ENCODE measurements at places on chromosomes 2 and 18.

DNA sequence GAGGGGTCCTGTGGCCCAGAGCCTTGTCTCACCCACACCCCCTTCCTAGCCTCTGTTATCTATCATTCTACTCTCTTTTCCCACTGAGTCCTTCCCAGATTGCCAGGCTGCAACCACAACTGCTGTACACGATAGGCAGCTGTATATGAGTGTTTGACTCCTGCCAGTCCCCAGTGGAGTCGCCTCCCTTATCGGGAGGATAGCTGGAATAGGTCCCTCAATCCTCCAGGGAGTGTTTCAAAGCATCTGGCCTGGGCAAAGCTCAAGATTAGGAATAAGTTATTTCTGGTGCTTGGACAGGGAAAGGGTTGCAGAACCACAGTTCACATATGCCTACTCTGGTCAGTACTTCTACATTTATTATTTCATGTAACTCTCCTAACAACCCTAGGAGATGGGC lies 4.8 kb downstream of the MSGN1 start:
- H3K4me3 ChIP-seq = no peak overlapping the region
- H3K36me3 ChIP-seq = no peaks in the 10 kb centered on the region
- no peak for DNase-seq
- H3K4me1 ChIP-seq = peaks cover 3% of the 10 kb centered on the region
- H3K27ac ChIP-seq = no peak overlapping the region

GRCh38 chr18:62368100-62368499 lies 43.0 kb downstream of the TNFRSF11A start:
- no peaks in the 10 kb centered on the region for H3K27me3 ChIP-seq
- no peaks in the 10 kb centered on the region for H3K36me3 ChIP-seq
- H3K4me3 ChIP-seq = no peak overlapping the region
- peaks cover 16% of the 10 kb centered on the region for H3K4me1 ChIP-seq
- no peak overlapping the region for H3K27ac ChIP-seq

DNA sequence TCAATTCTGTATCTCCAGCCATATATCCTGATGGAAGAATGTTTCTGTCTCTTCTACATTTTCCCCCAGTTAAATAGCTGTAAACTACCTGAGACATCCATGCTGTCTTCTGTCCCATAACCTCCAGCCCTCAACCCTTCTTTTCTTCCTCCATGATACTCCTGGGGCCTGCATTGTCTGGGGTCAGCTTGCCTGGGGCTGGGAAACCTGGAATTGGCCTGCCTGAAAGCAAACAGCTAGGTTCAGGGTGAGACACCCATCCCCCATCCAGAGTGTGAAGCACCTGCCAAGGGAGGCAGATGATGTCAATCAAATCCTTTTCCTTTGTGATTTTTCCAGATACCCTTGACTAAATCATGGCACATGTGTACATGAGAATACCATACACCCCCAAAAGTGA lies 313.7 kb upstream of the MGAT5 start:
- no peak for DNase-seq
- H3K4me3 ChIP-seq = no peak overlapping the region
- H3K36me3 ChIP-seq = no peaks in the 10 kb centered on the region
- no peaks in the 10 kb centered on the region for H3K4me1 ChIP-seq
- no peak overlapping the region for H3K27ac ChIP-seq

GRCh38 chr2:1930376-1930775 lies 186.1 kb upstream of the PXDN start:
- H3K36me3 ChIP-seq = no peaks in the 10 kb centered on the region
- H3K27me3 ChIP-seq = no peaks in the 10 kb centered on the region
- no peak overlapping the region for H3K27ac ChIP-seq
- no peaks in the 10 kb centered on the region for H3K4me1 ChIP-seq
- no peak for DNase-seq

- peaks cover 27% of the 10 kb centered on the region for H3K4me1 ChIP-seq
- no peak overlapping the region for H3K27ac ChIP-seq
- peak; percentile 22 for DNase-seq
- no peak overlapping the region for H3K4me3 ChIP-seq
Observed at GRCh38 chr2:230254152-230254881, 28.8 kb downstream of the SP140 start.

DNA sequence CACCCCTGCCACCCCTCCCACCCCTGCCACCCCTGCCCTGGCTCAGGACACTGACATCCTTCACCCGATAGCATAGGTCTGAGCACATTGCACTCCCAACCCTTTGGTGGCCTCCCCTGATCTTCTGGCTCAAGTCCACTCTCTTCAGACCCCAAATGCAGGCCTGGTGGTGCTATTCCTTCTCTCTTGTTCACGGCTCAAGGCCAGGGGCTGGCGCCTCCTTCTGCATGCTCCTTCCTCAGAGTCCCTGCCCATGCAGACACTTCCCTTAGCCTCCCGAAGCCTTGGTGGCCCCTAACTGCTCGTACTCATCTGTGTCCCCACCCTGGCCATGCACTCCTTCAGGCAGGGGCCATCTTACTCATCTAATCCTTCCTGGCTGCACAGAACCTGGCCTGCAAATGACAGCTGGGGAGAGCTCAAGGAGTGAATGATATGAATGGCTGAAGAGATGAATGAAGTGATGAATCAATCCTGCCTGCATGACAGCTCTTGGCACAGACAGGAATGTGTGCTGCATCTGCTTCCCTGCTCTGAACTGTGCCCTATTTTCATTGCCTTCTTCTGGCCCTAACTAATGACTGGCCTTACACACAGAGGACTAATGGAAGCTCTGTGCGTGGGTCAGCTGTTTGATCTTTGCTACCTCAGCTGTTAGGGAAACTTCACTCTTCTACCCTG lies 290.8 kb downstream of the DYSF start:
- no peaks in the 10 kb centered on the region for H3K36me3 ChIP-seq
- no peak overlapping the region for H3K27ac ChIP-seq
- peaks cover 4% of the 10 kb centered on the region for H3K27me3 ChIP-seq
- H3K4me1 ChIP-seq = peaks cover 3% of the 10 kb centered on the region

DNA sequence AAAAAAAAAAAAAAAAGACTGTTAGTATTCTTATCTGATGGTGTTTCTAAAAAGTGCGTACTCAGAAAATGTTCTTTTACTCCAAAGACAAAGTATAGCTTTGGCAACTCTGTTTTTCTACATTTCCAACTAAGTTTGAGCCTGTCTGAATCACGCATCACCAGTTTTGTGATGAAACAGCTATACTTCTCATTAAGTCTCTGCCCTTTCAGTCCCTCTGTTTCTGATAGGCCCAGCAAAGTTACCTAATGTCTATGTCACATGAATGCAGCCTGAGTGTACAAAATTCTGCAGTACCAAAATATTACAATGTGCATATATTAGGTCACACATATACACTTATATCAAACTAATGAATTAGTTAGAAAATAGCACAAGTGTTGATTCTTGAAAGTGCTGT lies 22.4 kb downstream of the TWSG1 start:
- H3K27ac ChIP-seq = no peak overlapping the region
- H3K4me3 ChIP-seq = no peak overlapping the region
- peaks cover 4% of the 10 kb centered on the region for H3K36me3 ChIP-seq
- peaks cover 9% of the 10 kb centered on the region for H3K4me1 ChIP-seq
- no peaks in the 10 kb centered on the region for H3K27me3 ChIP-seq

DNA sequence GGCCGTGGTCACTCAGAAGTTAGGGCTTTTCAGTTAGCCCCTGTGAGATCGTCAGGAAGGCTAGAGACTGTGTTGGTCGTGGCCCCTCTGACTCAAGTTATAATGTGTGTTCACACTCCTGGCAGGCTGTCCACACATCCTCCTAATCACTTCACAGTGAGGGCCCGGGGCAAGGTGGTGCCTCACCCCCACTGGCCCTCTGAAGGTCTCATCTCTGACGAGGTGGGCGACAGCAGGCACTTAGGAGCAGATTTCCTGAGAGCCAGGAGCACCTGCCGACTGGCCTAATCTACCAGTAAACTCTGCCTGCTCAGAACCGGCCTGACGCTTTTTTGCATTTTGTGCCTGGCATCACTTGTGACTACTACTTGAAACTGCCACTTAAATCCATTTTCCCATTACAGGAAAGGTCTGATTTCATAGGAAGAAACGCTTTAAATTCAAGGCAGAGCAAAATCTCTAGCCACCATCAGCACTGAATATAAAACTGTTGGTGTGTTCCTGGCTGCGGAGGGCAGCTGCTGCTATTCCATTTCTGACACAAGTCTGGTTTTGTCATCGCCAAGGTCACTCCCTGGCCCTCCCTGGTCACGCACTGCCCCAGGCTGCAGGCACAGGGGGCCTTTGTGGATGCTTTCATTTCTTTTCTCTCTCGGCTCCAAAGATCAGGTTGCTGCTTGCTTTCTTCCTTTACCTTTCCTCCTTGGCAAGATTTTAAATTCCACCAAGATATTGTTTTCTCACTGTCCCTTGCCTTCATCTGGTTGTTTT lies 48.0 kb downstream of the RAB12 start:
- no peak overlapping the region for H3K27ac ChIP-seq
- DNase-seq = no peak
- peaks cover 1% of the 10 kb centered on the region for H3K4me1 ChIP-seq
- peaks cover 13% of the 10 kb centered on the region for H3K27me3 ChIP-seq
- H3K4me3 ChIP-seq = no peak overlapping the region
- H3K36me3 ChIP-seq = no peaks in the 10 kb centered on the region

- peak overlapping the region; percentile 13 for H3K4me3 ChIP-seq
- H3K4me1 ChIP-seq = peaks cover 13% of the 10 kb centered on the region
- no peaks in the 10 kb centered on the region for H3K27me3 ChIP-seq
- H3K36me3 ChIP-seq = no peaks in the 10 kb centered on the region
- peak; percentile 30 for DNase-seq
- peak overlapping the region; percentile 55 for H3K27ac ChIP-seq
Observed at GRCh38 chr2:46187112-46187618, 110.0 kb upstream of the EPAS1 start.

- no peak for DNase-seq
- H3K4me1 ChIP-seq = peaks cover 15% of the 10 kb centered on the region
- H3K4me3 ChIP-seq = no peak overlapping the region
- no peaks in the 10 kb centered on the region for H3K27me3 ChIP-seq
- H3K36me3 ChIP-seq = peaks cover 25% of the 10 kb centered on the region
- no peak overlapping the region for H3K27ac ChIP-seq
Observed at GRCh38 chr2:47026748-47027534, 111.3 kb upstream of the MCFD2 start.

DNA sequence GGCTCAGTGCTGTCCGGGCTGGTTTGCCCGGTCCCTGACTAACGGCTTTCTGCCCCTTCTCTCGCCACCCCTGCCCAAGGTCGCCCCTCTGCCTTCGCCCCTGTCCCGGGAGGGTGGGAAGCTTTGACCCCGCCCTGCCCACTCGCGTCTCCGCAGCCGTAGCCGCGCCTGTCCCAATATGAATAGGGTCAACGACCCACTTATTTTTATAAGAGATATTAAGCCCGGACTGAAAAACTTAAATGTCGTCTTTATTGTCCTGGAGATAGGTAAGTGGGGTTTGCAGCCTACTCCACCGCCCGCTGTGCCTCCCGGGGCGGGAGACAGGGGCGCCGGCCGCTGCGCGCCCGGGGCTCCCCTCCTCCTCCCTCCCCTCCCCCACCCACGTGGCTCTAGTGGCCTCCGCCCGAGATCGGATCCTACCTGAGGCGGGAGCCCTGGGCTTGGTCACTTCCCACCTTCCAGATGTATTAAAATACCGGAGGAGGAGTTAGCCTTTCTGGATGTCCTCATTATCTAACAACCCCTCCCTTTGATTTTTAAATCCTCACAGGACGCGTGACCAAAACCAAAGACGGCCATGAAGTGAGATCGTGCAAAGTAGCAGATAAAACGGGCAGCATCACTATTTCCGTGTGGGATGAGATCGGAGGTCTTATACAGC lies 633 bp downstream of the NABP1 start:
- H3K27ac ChIP-seq = peak overlapping the region; percentile 99
- H3K27me3 ChIP-seq = no peaks in the 10 kb centered on the region
- peak; percentile 79 for DNase-seq
- H3K36me3 ChIP-seq = peaks cover 45% of the 10 kb centered on the region
- H3K4me1 ChIP-seq = peaks cover 74% of the 10 kb centered on the region

GRCh38 chr2:158717366-158718195 lies 77.5 kb upstream of the DAPL1 start:
- H3K27ac ChIP-seq = no peak overlapping the region
- H3K4me1 ChIP-seq = no peaks in the 10 kb centered on the region
- no peak overlapping the region for H3K4me3 ChIP-seq
- peaks cover 2% of the 10 kb centered on the region for H3K36me3 ChIP-seq
- H3K27me3 ChIP-seq = peaks cover 6% of the 10 kb centered on the region

- no peak overlapping the region for H3K27ac ChIP-seq
- no peaks in the 10 kb centered on the region for H3K36me3 ChIP-seq
- no peaks in the 10 kb centered on the region for H3K27me3 ChIP-seq
Observed at GRCh38 chr2:138244501-138244925, 257.1 kb upstream of the SPOPL start.

- no peaks in the 10 kb centered on the region for H3K27me3 ChIP-seq
- no peak overlapping the region for H3K4me3 ChIP-seq
- H3K27ac ChIP-seq = no peak overlapping the region
- peaks cover 11% of the 10 kb centered on the region for H3K4me1 ChIP-seq
- no peak for DNase-seq
- no peaks in the 10 kb centered on the region for H3K36me3 ChIP-seq
Observed at GRCh38 chr2:9679218-9679617, 48.4 kb upstream of the YWHAQ start.

GRCh38 chr2:47688561-47688960 lies 94.4 kb upstream of the MSH6 start:
- H3K4me3 ChIP-seq = no peak overlapping the region
- H3K36me3 ChIP-seq = no peaks in the 10 kb centered on the region
- peaks cover 5% of the 10 kb centered on the region for H3K4me1 ChIP-seq
- DNase-seq = no peak

GRCh38 chr2:61425605-61426155 lies 45.2 kb downstream of the USP34 start:
- H3K4me1 ChIP-seq = peaks cover 65% of the 10 kb centered on the region
- no peak for DNase-seq
- H3K27me3 ChIP-seq = no peaks in the 10 kb centered on the region
- H3K4me3 ChIP-seq = no peak overlapping the region
- H3K27ac ChIP-seq = peak overlapping the region; percentile 88

GRCh38 chr2:54176577-54176976 lies 61.2 kb downstream of the ACYP2 start:
- H3K4me3 ChIP-seq = no peak overlapping the region
- no peak overlapping the region for H3K27ac ChIP-seq
- peak; percentile 5 for DNase-seq

DNA sequence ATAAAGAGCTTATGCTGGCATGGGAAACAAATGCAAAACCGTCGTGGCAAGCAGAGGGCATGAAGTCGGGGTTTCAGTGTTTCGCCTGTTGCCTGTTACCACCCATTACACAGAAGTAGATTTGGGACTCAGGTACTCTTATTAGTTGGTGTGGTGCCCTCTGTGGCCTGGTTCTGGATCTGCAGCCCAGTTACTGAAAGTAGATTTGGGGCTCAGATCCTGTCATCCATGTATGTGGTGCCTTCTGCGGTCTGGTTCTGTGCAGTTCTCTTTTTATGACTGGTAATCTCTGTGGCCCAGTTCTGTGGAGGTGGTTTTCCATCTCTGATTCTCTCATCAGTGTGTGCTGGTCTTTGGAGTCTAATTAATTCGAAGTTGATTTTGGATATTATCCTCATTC lies 45.2 kb downstream of the ADNP2 start:
- no peak overlapping the region for H3K4me3 ChIP-seq
- peak; percentile 23 for DNase-seq
- H3K27me3 ChIP-seq = peaks cover 12% of the 10 kb centered on the region

- H3K4me1 ChIP-seq = peaks cover 12% of the 10 kb centered on the region
- H3K4me3 ChIP-seq = no peak overlapping the region
- no peaks in the 10 kb centered on the region for H3K36me3 ChIP-seq
- no peak overlapping the region for H3K27ac ChIP-seq
- DNase-seq = no peak
- no peaks in the 10 kb centered on the region for H3K27me3 ChIP-seq
Observed at GRCh38 chr18:24930478-24930877, 421.5 kb downstream of the ZNF521 start.
